Activated CD4-positive, alpha-beta T cell treated with anti-CD3 and anti-CD28 coated beads, Interleukin-2, amount 50 U/mL, for 24 hours (primary cell): ENCODE measurements at places on chromosomes 12 and 14.

DNA sequence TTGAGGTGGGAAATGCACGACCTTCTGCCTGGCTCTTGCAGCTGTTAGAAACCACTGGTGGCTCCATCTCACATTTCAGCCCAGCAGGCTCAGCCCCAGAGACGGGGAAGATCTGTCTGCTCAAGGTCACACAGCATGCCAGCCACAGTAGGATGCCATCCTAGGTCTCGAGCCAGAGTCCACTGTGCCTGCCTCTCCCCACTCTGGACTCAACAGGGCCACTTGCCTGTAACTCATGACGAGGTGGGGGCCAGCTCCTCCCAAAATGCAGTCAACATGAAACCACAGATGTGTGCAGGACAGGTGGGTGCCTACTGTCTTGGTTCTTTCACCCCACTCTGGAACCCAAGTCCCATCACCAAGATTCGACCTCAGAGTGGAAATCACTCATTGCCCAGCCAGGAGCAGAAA, 23.2 kb downstream of the BCL11B start:
- no peak for DNase-seq

DNA sequence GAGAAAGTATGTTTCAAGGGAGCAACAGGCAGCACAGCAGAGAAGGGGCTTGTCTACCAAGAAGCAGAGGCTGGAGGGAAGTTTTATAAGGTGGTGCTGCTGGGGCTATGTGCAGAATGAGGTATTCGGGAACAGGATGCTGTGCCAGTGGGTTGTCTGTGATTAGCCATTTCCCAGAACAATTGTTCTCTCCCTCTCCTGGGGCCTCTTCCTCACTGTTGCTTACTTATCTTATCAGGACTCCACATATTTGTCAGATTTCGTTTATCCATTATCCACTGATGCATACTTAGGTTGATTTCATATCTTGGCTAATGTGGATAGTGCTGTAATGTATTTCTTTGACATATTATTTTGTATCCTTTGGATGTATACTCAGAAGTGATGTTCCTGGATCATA, 195.1 kb upstream of the RTL1 start:
- no peak for DNase-seq

DNA sequence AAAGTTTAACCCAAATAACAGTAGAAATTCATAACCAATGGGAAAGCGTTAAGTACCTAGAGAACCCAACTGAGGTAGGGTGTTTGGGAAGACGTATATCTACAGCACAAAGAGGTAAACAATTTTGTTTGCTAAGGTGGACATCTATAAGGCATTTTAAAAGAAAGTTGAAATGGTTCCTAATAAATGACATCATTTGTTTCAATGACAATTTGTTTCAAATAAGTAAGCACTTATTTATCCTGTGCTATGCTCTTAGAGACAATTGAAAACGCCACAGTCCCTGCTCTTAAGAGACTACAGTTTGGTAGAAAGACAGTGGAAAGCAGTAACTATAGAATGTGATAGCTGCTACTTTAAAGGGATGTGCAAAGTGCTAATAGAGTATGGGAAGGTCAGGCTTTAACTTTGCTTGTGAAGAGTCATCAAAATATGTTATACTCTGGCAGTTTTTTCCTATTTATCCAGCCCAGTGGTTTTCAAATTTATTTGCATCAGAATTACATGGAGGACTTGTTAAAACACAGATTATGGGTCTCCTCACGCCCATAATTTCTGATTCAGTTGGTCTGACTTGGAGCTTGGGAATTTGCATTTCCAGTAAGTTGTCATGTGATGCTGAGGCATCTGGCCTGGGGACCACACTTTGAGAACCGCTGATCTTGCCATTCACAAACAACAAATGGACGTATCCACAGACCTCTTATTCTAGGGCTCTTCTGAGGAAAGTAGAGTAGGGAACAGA, 19.6 kb upstream of the SMCO2 start:
- no peak for DNase-seq

- DNase-seq: no peak
These were observed 30.5 kb upstream of the LMNTD1 start for GRCh38 chr12:25583545-25583944.

GRCh38 chr14:60756847-60757246, 22.3 kb downstream of the MNAT1 start:
- no peak for DNase-seq

GRCh38 chr12:67701121-67701520, 52.6 kb downstream of the DYRK2 start:
- DNase-seq: no peak

- no peak for DNase-seq
These were observed 44.1 kb downstream of the WSCD2 start for GRCh38 chr12:108173160-108173559.

GRCh38 chr12:56253091-56253490, 5.1 kb downstream of the ANKRD52 start:
- no peak for DNase-seq

GRCh38 chr12:56358836-56359532, 923 bp downstream of the STAT2 start:
- no peak for DNase-seq

GRCh38 chr14:51205486-51205885, 34.6 kb upstream of the TMX1 start:
- DNase-seq: no peak

DNA sequence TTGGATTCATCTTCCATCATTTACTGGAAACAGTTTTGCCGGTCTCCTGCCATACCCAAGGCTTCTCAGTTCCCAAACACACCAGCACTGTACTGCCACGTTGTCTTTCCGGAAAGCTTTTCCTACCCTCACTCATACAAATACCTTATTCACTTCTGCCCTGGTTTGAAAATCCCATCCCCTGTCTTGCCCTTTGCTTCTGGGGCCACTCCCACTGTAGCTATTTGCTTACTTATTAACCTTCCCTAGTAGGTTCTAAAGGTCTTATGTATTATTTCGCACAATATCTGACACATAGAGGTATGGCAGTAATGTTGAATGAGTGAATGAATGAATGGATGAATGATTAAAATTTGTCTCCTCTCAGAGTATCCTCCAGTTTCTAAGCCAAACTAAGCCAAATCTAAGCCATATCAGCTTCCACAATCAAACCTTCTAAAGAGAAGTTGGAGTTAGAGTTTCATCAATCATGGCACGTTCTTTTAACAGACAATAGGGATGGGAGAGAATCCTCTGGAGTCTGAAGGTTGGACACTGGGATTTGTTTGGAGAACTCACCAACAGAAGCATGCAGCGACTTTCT, 18.6 kb downstream of the TSPAN8 start:
- no peak for DNase-seq

DNA sequence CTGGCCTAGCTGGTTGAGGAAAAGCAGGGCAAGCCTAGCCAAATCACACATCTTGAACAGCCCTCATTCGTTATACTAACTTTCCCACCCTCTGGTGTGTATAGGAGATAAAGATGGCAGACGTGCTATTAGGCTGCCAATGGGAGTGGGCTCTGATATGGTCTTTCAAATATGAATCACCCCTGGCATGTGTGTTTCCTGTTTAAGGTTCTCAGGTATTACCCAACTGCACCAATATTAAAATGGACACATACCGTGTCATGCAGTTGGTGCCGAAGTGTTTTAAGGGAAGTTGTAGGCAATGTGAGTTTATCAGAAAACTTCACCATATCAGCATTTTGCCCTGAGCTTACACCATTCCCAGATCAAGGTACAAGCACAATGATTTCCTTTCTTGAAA, 33.4 kb downstream of the CHST11 start:
- no peak for DNase-seq

DNA sequence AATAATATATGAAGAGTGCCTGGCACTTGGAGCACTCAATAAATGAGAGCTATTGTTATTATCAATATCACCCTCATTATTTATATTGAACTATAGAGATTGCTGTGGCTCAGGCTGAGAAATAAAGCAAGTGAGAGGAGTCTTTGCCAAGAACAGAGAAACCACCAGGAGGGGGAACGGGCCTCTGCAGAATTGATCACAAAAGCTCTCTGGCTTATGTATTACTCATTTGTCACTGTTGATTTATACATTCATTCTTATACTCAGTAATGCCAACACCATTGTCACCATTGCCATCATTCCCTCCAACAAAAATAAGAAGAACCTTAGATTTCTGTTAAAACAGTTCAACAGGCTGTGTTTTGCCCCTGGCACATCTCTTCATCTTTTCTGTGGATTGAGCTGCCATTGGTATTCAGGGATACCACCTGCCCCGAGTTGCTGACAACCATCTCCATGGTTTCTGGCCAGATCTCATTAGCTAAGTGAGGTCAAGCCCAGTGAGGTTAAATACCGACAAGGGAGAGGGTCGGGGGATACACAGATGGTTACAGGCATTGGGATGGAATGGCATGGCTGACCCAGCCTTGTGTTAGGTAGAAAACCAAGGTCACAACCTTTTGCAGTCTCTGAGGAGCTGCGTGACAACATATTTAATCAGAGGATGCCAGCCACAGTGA, 21.8 kb upstream of the PCNX1 start:
- no peak for DNase-seq

DNA sequence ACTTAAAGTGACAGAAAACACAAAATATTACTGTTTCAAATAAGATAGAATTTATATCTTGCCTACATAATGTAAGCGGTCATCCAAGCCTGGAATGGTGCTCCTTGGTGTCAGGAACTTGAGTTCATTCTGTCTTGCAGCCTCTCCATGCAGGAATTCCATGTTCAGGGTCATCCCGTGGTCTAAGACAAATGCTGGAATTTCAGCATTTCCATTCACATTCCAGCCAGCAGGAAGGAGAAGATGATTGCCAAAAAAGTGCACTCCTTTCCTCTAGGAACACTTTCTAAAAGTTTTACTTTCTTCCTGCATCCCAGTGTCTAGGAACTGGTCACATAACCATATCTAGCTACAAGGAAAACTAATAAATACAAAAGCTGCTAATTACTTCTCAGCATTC, 106.3 kb downstream of the PTPRO start:
- no peak for DNase-seq

DNA sequence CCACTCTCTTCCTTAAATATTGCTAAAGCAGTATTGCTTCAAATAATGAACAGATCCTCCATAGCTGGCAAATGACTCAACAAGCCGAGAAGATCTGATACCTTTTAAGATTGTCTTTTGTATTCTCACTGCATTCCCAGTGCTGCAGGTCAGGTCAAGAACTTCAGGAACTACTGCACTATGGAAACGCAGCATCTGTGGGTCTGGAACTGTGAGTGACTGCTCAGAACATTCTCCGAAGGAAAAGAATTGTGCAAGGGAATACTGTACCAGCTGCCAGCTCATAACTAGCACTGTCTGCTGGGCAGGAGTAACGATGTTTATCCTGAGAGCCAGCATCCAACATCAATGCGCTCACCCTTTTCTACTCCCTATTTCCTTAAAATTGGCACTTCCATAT, 348.0 kb upstream of the SOX5 start:
- DNase-seq: no peak

DNA sequence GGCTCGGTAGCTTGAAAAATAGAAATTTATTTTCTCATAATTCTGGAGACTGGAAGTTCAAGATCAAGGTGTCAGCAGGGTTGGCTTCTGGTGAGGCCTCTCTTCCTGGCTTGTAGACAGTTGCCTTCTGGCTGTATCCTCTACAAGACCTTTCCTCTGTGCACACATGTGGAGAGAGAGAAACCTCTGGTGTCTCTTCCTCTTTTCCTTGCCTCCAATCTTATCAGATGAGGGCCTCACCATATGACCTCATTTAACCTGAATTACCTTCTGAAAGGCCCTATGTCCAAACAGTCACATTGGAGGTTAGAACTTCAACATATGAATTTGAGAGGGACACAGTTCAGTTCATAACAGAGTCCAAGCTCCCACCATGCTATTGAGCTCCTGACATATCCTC, 166.4 kb downstream of the TTC8 start:
- no peak for DNase-seq

DNA sequence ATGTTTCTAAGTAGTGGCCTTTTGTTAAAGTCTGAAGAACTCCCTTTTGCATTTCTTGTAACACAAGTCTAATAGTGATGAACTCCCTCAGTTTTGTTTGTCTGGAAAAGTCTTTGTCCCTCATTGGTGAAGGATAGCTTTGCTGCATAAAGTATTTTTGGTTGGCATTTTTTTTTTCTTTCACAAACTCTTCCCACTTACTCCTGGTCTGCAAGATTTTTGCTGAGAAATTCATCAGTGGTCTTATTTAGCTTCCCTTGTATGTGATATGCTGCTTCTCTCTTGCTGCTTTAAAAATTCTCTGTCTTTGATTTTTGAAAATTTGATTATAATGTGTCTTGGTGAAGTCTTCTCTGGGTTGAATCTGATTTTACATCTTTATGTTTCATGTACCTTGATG, 22.7 kb downstream of the TRMT5 start:
- no peak for DNase-seq

DNA sequence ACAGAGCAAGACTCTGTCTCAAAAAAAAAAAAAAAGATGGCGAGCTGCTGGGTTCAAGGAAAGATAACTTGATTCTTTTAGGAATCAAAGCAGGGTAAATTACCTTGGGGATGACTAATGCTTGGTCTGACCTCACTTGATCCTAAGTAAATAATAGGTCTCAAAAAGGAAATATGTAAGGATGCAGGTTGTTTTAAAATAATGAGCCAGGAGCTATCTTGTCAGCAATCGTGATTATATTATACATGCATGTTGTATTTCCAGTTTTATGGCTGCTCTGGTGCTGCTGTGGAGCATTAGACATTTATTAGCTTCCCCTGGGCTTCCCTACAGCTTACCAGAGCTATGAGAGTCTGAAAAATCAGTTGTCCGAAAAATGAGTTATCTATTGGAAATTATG, 2.6 kb downstream of the EIF2B2 start:
- no peak for DNase-seq

GRCh38 chr14:60508707-60509437, at the start of gene SIX6:
Gene SIX6, plus strand, starts transcription at chr14:60509146. Its CDS starts 253 bp downstream, at chr14:60509399.
- DNase-seq: no peak

GRCh38 chr14:90332271-90332584, 487 bp upstream of the NRDE2 start:
- no peak for DNase-seq

- DNase-seq: no peak
These were observed 20.1 kb upstream of the TBK1 start for GRCh38 chr12:64431791-64432190.

- DNase-seq: no peak
These were observed 8.0 kb upstream of the ITGA5 start for GRCh38 chr12:54427106-54427505.

GRCh38 chr12:108955225-108955835, 65.5 kb downstream of the SVOP start:
- no peak for DNase-seq

DNA sequence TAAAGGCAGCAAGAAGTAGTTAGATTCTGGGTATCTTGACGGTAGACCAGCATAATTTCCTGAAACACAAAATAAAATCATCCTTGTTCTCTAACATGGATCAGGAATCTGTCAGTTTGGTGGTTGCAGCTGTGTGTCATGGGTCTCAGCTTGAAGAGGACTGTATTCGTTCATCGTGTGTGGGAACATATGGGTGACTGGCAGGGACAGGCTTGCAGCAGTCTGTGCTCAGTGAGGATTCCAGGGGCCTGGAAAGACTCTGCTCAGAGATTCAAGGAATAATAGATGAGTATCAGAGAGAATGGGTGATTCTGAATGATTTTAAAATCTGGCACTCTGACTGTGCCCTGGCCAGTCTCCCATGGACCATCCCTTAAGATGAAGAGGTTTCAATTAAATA, 421.6 kb downstream of the APAF1 start:
- DNase-seq: no peak

GRCh38 chr12:68888243-68888642, 44.7 kb downstream of the CPM start:
- DNase-seq: no peak

GRCh38 chr12:2083008-2083407, 30.2 kb downstream of the CACNA1C start:
- no peak for DNase-seq

- no peak for DNase-seq
These were observed 175.8 kb upstream of the BCL2L14 start for GRCh38 chr12:11894890-11895289.

- DNase-seq: no peak
These were observed 134.3 kb downstream of the TTC7B start for GRCh38 chr14:90681929-90682328.
